ENCODE measurements at places on chromosomes 12 and 14. TPM values are rescaled to one million over a fixed set of nuclear protein-coding genes. Genes with fewer than 3 reads are reported as not detected.

GRCh38 chr12:79673354-79673753, 17.4 kb downstream of the PAWR start:
- no peaks in the 10 kb centered on the region for H3K27me3 ChIP-seq
- H3K36me3 ChIP-seq, result no peaks in the 10 kb centered on the region
- H3K4me3 ChIP-seq, result no peak overlapping the region
- no peak for DNase-seq
- H3K27ac ChIP-seq, result no peak overlapping the region
- H3K4me1 ChIP-seq, result no peaks in the 10 kb centered on the region

DNA sequence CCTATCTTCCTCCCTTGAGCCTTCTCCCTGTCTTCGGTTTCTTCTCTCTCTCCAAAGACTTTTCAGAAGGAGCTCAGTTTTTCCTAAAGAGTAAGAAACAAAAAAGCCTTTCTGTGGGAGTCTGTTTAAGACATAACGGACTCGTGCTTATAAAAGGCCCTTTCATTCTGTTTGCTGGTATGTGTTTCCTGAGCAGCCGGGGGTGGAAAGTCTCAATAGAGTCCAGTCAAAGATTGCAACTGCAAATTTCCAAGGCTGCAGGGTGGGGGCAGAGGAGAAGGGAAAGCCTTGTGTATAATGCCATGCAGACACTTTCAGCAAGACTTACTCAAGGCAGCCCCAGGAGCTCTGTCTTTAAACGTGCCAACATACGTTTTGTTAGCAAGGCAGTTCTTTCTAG, 62.2 kb downstream of the GNG2 start:
- no peak overlapping the region for H3K4me3 ChIP-seq
- no peak overlapping the region for H3K27ac ChIP-seq
- no peaks in the 10 kb centered on the region for H3K27me3 ChIP-seq

LRP1-AS gene
- total RNA-seq, result not detected

COQ10A gene
- 15.9 TPM for total RNA-seq

DNA sequence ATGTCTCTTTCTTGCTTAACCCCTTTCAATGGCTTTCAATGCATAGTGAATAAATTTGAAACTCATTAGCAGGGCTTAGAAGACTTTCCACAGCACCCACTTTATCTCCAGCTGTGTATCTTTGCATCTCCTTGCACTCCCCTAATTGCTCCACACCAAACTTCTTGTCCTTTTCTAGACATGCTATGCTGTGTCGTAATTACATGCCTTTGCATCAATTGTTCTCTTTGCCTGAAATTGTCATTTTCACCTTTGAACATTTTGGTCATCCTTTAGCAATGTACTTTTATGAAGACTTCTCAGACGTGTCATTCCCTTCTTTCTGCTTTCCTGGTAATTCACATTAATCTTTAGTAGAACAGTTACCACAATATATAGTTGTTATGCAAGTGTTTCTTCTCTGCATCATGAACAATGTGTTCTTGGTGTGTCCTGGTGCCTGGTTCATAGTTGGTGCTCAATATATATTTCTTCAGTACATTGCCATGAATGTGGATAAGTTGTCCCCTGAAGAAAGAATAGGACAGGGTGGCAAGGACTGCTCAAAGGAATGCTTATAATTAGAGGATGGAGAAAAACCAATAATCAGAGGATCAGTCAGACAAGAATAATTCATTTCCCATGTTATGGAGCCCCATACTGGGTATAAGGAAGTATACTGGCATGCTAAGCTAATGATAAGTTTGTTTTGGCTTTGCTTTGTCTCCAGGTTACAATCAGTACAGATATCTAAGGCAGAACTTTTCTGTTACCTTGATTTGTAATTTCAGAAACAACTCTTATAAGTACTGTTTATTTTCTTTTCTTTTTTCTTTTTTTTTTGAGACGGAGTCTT, 27.2 kb downstream of the ARF6 start:
- no peak overlapping the region for H3K4me3 ChIP-seq
- peaks cover 12% of the 10 kb centered on the region for H3K4me1 ChIP-seq
- no peak overlapping the region for H3K27ac ChIP-seq
- H3K36me3 ChIP-seq, result peaks cover 7% of the 10 kb centered on the region
- H3K27me3 ChIP-seq, result no peaks in the 10 kb centered on the region

HHIPL1 gene
- total RNA-seq, result not detected

DNA sequence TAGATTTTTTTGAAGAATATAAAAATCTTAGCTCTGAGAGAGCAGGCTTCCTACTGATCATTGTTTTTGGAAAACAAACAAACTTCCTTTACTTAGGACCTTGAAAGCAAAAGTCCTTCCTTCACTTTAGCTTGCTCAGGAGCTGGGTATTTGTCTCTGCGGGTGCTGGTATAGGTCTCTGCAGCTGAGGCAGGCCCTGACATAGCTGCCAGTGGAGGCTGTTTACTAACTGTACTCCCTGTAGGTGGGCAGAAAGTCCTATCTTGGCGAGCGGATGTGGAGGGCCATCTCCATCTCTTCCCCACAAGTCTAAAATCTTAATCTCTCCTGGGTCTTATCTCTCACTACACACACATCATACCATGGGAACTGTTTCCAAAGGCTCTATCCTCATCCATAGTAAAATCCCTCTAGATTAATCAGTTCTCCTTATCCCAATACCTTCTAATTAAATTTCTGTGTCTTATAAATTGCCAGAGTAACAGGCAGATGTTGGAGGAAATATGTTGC, 4.1 kb upstream of the MIA2 start:
- DNase-seq, result no peak
- H3K4me3 ChIP-seq, result no peak overlapping the region
- peaks cover 49% of the 10 kb centered on the region for H3K4me1 ChIP-seq
- H3K27ac ChIP-seq, result peak overlapping the region; percentile 93
- H3K27me3 ChIP-seq, result no peaks in the 10 kb centered on the region

PIWIL1 gene
- not detected for total RNA-seq

DNA sequence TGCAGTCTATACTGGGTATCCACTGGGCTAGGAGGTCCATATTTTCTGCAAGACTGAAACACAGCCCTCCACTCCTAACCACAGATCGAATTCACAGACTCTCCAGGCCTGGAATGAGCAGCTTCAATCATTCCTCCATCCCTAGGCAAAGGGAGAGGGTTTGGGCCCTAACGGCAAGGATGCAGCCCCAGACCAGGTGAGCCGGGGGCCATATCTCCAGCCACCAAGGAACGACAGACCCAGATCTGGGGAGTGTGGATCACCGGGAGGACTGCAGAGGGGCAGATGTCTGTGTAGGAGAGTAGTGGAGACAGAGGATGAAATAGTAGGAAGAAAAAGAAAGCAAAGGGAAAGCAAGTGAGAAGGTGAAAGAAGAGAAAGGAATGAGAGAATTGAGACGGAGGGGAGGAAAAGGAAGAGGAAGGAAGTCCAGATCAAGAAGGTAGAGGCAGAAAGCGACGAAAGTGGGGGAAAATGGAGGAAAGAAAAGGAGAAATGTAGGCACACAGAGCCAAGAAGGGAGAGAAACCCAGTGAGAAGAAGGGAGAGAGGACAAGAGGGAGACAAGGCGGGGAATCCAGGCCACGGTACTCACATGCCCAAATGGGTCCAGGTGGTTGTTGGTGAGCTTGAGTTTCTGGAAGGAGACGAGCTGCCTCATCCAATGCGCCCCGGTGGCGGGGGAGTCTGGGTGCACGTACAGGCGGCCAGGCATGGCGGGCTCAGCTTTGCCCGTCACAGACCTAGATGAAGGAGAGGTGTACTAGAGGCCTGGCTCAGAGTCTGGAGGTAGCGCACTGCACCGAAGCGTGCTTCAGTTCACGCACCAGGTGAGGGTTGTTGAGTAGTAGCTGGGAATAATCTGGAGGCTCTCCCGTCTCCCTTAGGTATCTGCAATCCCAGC, 7.7 kb downstream of the TBX5 start:
- H3K4me3 ChIP-seq, result no peak overlapping the region
- no peak for DNase-seq
- no peaks in the 10 kb centered on the region for H3K36me3 ChIP-seq
- H3K27me3 ChIP-seq, result peaks cover 86% of the 10 kb centered on the region
- no peak overlapping the region for H3K27ac ChIP-seq

- no peaks in the 10 kb centered on the region for H3K36me3 ChIP-seq
- DNase-seq, result no peak
- H3K27me3 ChIP-seq, result peaks cover 61% of the 10 kb centered on the region
- peaks cover 2% of the 10 kb centered on the region for H3K4me1 ChIP-seq
- H3K27ac ChIP-seq, result no peak within 1 kb of the TSS
Observed at GRCh38 chr14:38207736-38208617, at the start of gene SSTR1. SSTR1 (plus strand) TSS chr14:38207904; CDS start chr14:38209390, 1,486 bp downstream.

DNA sequence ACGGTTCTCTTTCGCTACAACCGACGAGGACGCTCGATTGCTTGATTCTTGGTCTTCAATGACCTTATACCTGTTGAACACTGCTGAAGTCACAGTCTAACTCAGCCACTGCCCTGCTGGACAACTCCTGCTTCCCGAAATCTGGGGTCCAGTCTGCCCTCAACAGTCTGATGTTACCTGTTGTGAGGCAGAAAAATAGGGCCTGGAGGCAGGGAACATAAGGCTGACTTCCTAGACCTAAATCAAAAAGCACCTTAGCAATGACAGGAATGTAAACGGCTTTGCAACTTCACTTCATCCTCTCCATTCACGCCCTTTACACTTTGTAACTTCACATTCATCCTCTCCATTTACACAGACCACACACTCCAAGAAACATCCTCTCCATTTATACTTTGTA, 597 bp upstream of the GLTP start:
- peaks cover 7% of the 10 kb centered on the region for H3K27me3 ChIP-seq
- H3K27ac ChIP-seq, result peak overlapping the region; percentile 74
- no peaks in the 10 kb centered on the region for H3K36me3 ChIP-seq
- peak overlapping the region; percentile 75 for H3K4me3 ChIP-seq
- no peak for DNase-seq

CALM1 gene
- total RNA-seq, result 491 TPM

DNA sequence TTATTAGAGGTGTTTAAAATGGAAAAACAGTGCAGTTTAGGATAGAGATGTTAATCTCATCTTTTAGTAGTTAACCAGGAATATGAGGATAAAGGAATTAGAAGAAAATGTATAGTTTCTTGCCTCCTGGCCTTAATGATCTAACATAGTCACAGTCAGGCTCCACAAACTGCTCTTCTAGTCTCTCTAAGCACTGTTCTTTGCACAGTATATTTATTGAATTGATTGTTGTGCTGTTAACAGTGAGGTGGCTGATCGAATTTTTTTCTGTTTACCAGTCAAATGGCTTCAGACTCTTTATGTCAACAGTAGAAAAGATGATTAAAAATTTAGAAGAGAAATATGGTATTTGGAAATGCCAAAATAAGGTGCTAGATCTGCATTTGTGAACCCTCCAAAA, 37.8 kb downstream of the ATF7IP start:
- no peak overlapping the region for H3K27ac ChIP-seq
- no peaks in the 10 kb centered on the region for H3K27me3 ChIP-seq
- H3K4me3 ChIP-seq, result no peak overlapping the region
- H3K4me1 ChIP-seq, result peaks cover 59% of the 10 kb centered on the region
- no peak for DNase-seq

DNA sequence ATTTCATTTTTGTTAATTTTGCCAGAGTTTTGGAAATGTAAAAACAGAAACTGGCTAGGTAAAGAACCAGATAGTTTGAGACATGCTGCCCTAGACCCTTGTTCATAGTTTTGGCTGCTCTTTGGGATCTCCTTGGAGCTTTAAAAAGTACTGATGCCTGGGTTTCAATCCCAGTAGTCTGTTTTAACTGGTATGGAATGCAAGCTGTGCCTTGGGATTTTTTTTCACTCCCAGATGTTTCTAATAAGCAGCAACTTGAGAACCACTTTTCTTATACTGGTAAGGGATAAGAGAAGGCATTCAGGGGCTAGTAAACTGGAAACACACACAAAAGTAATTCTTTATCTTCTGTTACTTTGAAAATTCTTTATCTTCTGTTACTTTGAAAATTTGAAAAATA, 18.8 kb downstream of the SLC35F4 start:
- no peaks in the 10 kb centered on the region for H3K36me3 ChIP-seq
- H3K27me3 ChIP-seq, result no peaks in the 10 kb centered on the region
- no peak for DNase-seq
- no peaks in the 10 kb centered on the region for H3K4me1 ChIP-seq
- H3K27ac ChIP-seq, result no peak overlapping the region
- no peak overlapping the region for H3K4me3 ChIP-seq

- H3K4me1 ChIP-seq, result no peaks in the 10 kb centered on the region
- H3K27ac ChIP-seq, result no peak overlapping the region
- no peaks in the 10 kb centered on the region for H3K36me3 ChIP-seq
- no peak overlapping the region for H3K4me3 ChIP-seq
- DNase-seq, result no peak
Observed at GRCh38 chr12:40034156-40034555, 71.7 kb downstream of the SLC2A13 start.

DNA sequence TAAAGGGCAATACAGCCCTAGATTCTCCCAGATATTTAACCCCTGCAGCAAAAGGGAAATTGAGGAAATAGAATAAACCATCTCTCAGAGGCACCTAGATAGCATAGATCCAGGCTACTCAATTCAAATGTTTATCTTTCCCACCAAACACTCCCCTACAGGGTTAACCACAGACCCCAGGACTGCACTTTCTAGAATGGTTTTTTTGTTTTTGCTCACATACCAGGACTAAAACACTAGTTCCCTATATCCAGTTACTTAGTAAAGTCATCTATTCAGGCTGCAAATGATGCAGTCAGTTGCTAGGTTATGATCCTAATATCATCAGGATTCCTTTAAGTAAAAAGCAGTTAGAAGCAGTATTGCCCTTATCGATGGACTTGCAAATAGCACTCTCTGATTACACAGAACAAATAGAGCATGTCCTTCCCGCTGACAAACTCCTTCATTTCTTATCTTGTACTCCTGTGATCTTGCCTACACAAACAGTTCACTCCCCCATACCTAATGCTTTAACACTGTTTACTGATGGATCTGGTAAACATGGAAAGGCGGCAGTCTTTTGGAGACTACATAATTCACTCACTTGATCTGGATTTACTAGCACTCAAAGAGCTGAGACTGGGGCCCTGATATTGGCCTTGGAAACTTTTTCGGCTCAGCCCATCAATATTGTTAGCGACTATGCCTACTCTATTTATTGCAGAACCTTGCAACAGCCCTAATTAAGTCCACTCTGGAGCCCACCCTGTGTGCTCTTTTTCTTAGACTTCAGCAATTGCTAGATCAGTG, 257.2 kb upstream of the DIO2 start:
- H3K4me3 ChIP-seq, result no peak overlapping the region
- no peak for DNase-seq
- no peaks in the 10 kb centered on the region for H3K36me3 ChIP-seq
- no peak overlapping the region for H3K27ac ChIP-seq
- H3K4me1 ChIP-seq, result no peaks in the 10 kb centered on the region
- no peaks in the 10 kb centered on the region for H3K27me3 ChIP-seq

All from activated T-helper 2 cell treated with anti-CD3 and anti-CD28 coated beads, Interferon-gamma antibody, Interleukin-2, Interleukin-4, amounts not matched to agents 10 μg/mL and 5 μg/mL and 100 μg/mL, durations not matched to agents 14 hours and 24 hours and 36 hours (primary cell).